ENCODE measurements at places on chromosomes 4 and X.
A peak's percentile ranks its signal among the peaks of the same experiment; 100 is the strongest.

DNA sequence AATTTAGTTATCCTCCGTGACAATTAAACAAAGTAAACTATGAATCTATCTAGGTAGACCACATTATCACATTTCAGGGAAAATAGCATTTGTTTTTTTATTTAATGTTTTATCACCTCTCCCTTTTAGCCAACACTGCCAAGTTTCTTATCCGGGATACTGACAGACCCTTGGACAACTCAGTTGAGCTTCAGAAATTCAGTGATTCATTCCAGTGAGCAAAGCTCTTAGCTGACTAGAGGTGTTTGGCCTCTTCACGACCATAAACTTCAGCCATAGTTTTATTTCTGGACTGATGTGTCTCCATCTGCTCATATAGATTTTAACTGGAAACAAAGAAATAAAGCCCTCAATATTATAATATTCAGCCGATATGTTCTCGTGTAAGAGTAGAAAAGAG lies 15.2 kb downstream of the SLITRK2 start:
- no peak for DNase-seq

GRCh38 chr4:76738086-76738931 lies 159.6 kb downstream of the SOWAHB start:
- peak; percentile 40 for DNase-seq

DNA sequence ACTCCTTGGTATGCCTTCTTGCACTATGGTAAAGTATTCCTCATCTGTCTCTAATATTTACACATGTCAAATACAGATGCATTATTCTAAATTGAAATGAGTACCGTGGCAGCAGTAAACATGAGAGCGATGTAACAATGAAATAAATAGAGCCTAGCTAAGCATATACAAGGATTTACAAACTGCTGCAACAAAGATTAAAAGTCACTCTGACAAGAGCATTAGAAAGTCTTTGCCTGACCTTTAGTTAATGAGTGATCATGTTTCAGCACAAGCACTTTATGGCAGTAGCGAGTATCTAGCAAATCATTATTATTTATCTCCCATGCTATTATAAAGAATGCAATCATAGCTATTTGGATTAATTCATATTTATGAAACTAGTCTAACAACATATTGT lies 547.0 kb upstream of the NDST4 start:
- DNase-seq, result no peak

- no peak for DNase-seq
Measured at GRCh38 chr4:34193451-34194154, 2050.7 kb downstream of the ARAP2 start.

DNA sequence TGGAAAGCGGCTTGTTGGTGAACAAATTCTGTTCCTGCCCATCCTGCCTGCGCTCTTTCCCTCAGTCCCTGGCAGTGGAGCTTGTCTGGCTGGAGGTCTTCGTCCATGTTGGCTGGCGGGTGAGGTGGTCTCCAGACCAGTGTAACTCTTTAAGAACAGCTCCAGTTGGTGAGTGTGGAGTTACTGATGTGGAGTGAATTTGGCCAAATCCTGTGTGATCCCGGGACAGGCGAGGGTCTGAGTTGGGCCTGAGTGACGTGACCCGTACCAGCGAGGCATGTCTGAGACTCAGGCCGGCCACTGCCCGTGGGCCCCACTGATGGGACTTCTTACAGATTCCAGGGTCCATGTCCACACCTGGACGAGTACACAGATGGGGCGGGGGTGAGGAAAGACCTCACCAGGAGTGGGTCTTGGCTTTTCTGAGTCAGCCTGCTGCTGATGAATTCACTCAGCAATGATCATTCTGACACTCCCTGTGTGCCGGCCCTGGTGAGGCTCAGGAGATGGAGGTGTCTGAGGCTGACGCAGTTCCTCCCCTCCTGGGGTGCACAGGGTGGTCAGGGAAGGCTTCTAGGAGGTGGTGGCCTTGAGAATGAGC lies 45.5 kb downstream of the PSAPL1 start:
- no peak for DNase-seq

DNA sequence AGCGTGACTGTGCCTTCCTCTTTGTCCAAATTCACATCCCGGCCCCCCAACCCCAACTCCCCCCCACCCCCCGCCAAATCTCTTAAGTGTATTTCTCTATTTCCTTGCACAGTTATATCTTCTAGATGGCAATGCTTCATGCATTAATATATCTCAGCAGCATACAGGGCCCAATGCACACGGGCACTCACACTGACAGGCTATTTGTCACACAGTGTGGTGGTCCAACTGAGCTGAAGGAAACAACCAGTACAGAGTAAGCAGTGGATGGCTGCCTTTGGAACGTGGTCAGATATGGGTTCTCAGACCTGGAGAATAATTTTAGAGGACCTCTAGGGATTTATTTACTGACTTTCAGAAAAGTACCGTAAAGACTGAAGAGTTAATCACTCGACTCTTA lies 681 bp downstream of the EXOC1 start:
- DNase-seq, result no peak

DNA sequence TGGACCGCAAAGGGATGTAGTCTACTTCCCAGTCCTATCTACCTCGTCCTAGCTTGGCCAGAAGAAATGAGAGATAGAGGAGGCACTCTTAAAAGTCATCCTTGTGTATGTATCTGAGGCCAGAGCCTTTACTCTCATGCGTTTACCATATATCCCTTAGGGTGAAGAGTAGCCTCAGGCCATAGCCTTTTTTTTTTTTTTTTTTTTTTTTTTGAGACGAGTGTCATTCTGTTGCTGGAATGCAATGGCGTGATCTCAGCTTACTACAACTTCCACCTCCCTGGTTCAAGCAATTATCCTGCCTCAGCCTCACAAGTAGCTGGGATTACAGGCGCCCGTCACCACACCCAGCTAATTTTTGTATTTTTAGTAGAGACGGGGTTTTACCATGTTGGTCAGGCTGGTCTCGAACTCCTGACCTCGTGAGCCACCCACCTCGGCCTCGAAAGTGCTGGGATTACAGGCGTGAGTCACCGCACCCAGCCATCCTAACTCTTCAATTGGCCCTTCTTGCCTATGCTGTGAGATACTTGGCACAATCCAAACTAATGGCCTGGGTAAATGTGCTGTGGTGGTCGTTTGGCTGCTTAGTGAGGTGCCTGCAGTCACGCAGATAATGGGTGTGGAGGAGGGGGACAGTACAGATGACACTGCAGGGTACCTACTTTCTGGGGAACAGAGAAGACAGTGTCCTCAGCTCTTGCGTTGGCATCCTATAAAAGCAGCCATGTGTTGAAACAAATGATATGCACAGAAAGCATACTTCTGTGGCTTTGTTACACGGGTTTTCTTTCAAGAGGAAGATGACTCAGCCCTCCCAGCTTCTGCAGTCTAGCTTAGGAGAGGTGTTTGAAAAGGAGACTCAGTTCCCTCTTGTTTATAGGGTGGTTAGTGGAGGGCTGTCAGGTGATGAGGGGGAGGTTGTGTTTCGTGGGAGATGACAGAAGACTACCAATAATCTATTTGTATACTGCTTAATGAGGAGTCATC lies 10.4 kb upstream of the DGAT2L6 start:
- no peak for DNase-seq

GRCh38 chrX:105543283-105543682 lies 279.1 kb upstream of the NRK start:
- DNase-seq, result no peak

All from left ventricle myocardium superior (tissue), 1 donor.